ENCODE measurements at places on chromosomes 5 and 9.

GRCh38 chr9:108897324-108898096, 35.4 kb downstream of the ACTL7A start:
- no peak for DNase-seq

GRCh38 chr5:126884269-126884819, 107.4 kb downstream of the LMNB1 start:
- no peak for DNase-seq

- DNase-seq = no peak
Measured at GRCh38 chr5:143147383-143147782, 256.1 kb downstream of the NR3C1 start.

DNA sequence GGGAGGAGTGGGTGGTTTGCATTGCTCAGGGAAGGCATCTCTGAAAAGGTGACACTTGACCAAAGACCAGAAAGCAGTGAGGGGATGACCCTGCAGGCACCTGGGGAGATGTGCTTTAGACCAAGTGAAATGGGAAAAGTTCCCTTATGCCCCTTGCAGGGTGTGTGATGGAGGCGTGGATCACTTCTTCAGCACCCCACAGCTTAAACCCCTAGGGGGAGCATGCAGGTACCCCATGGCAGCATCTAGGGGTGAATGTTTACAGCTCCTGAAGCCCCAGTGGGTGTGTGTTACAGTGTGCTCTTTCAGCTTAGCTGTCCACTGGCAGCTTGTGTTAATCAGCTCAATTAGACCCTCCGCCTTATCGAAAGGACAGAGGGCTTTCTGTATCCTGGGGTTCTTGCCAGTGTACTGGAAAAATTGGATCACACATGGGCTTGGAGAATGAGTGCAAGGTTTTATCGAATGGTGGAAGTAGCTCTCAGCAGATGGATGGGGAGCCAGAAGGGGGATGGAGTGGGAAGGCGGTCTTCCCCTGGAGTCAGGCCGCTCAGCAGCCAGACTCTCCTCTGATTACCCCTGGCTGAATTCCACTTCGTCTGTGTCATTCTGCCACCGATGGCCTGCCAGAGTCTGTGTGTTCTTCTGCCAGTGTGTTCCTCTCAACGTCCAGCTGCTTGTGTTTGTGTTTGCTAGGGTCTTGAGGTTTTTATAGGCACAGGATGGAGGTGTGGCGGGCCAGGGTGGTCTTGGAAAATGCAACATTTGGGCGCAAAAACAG, 6.3 kb downstream of the BHMT2 start:
- no peak for DNase-seq

GRCh38 chr5:63070001-63070400, 491.4 kb downstream of the LRRC70 start:
- no peak for DNase-seq

- DNase-seq = no peak
Measured at GRCh38 chr5:74212336-74212735, 428.2 kb downstream of the ENC1 start.

DNA sequence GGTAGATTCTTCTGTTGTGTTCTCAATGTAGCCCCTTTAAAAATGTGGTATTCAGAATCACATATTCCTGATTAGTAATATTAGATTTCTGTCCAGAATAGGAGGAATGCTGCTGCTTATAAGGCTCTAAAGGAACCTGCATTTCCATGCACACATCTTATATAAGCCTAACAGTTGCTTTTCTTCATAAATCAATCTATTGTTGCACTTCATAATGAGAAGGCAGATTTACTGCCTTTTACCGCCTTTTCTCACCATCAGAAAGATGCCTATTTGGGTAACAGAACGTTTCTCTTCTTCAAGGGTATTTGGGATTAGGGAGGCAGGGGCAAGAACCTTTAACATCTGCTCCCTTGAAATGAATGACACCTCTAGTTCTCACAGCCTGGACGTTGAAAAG, 243.4 kb downstream of the MLLT3 start:
- no peak for DNase-seq

- DNase-seq = no peak
Measured at GRCh38 chr9:35397216-35397698, 92.7 kb upstream of the RUSC2 start.

DNA sequence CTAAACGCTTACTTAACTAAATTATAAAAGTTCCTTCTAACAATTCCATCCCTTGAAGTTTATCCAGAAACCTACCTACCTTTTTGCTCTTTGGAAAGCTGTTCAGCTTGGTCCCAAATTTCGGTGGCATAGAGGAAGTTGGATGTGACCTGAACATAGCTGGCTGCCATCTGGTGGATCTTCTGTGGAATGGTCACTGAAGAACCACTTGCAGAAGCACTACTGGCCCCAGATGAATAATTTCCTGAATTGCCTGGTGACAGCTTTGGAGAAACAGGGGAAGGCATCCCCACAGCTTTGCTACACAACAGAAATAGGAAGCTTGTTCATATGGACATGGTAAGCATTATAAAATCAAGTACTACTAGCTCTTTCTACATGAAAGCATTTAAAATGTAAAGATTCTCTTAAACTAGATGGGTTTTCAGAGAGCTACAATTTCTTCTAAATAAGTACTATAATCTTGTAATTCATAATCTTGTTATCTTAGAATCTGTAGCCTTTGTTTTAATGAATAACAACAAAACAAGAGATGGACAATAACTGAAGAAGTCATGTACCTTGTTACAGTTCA, 9.9 kb downstream of the LEAP2 start:
- no peak for DNase-seq

- DNase-seq = no peak
Measured at GRCh38 chr9:105065098-105066088, 137.4 kb upstream of the ABCA1 start.

- no peak for DNase-seq
Measured at GRCh38 chr5:58462623-58463230, 2.8 kb upstream of the PLK2 start.

- DNase-seq = no peak
Measured at GRCh38 chr9:109107402-109108240, 12.1 kb downstream of the TMEM245 start.

DNA sequence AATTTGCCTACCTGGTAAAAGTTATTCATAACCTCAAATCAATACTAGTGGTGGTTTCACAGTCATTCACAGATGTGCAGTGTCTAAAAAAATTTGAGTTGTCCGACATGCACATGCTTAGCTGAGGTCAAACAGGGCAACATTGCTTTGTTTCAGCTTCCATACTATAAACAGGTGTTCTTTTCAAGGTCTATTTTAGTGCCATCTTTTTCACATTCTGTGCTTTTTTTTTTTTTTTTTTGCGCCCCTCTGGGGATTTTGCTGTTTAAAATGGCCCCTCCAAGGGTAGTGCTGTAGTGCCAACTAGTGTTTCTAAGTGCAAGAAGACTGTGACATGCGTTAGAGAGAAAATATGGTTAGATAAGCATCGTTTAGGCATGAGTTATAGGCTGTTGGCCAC, 14.5 kb downstream of the PHAX start:
- DNase-seq = no peak

DNA sequence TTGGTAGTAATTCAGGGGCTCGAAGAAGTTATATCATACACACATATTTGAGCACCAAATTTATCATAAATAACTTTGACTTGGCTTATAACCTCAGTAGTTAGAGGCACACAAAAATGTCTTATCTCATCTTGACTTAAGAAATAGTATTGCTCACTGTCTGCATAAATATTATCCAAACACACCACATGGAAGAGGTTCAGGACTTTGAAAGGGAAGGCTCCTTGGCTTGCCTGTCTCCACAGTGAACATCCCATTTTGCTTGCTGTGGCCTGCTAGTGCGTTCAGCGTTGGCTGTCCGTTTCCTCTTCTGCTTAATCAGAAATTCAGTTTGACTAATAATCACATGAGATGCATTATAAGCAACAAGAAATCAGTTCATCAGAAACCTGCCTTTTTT, 13.9 kb downstream of the GRXCR2 start:
- DNase-seq = no peak

GRCh38 chr5:74378464-74378863, 262.1 kb downstream of the ENC1 start:
- DNase-seq = no peak

DNA sequence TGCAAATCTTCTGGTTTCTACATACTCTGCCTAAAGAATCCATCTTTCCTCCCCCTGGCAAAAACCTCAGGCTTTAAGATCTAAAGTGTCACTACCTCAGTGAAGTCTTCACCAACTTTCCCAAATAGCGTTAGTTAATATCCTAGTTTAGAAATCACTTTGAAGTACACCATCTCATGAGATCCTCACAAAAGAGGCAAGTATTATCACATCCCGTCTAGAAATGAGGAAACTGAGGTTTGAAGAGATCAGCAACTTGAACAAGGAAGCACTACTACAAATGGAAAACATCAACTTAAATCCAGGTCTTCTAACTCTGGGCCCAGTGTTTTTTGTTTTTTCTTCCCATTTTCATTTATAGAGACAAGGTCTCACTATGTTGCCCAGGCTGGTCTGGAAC, 4.6 kb downstream of the AP3B1 start:
- no peak for DNase-seq

DNA sequence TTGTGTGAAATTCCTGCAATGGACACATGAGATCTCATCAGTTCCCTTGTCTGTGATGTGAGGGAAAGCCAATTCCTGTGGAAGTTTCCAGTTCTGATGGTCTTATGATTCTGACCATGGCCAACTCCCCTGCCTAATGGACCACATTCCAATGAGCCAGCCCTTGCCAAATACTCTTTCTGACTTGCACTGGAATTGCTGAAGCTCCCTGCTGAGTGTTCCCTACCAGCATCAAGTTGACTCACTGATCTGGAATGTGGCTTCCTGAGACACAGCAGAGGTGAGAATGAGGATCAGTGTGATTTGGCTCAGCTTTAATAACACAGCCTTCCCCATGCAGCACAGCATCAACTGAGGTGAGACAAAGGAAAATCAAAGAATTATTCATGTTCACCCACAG, 427.8 kb downstream of the KDM4C start:
- DNase-seq = no peak

GRCh38 chr5:132086277-132086794, 12.7 kb downstream of the CSF2 start:
- DNase-seq = no peak

- no peak for DNase-seq
Measured at GRCh38 chr9:116741086-116741740, 54.1 kb downstream of the TRIM32 start.

- DNase-seq = no peak
Measured at GRCh38 chr9:94472806-94473360, 82.0 kb upstream of the PCAT7 start.

GRCh38 chr5:176770431-176770830, 39.9 kb upstream of the UNC5A start:
- no peak for DNase-seq

DNA sequence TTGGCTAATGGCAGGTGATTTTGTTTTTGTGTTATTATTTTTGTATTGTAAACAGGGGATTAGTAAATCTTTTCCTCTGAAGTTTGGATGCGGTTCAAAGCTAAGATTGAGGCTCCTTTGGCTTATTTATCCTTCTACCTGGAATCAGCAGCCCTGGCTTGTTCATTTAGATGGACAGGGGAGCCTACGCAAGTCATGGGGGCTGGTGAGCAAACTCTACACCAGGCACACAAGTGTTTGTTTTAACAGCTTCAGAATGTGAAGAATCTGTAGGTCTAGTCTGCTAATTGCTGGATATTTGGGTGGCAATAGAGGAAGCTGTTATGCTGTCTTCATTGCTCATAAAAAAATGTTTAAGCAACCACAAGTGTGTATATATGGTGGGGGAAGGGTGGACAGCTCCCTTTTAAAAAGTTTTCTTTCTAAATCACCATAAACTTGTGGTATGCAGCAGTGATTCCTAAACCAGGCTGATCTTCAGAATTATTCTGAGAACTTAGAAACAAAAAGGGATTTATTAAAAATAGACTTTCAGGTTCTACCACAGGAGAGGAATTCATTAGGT, 20.7 kb downstream of the ZNF462 start:
- DNase-seq = no peak

DNA sequence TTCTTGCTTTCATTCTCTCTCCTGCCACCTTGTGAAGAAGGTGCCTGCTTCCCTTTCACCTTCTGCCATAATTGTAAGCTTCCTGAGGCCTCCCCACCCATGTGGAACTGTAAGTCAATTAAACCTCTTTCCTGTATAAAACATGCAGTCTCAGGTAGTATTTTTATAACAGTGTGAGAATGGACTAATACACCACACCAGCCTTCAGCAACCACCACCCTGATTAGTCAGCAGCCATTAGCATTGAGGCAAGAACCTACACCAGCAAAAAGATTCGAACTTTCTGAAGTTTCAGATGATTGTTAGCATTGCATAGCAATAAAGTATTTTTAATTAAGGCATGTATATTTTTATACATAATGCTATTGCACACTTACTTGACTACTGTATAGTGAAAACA, 980.2 kb downstream of the EFNA5 start:
- no peak for DNase-seq

- DNase-seq = no peak
Measured at GRCh38 chr9:31272456-31273295, 1111.8 kb upstream of the ACO1 start.

DNA sequence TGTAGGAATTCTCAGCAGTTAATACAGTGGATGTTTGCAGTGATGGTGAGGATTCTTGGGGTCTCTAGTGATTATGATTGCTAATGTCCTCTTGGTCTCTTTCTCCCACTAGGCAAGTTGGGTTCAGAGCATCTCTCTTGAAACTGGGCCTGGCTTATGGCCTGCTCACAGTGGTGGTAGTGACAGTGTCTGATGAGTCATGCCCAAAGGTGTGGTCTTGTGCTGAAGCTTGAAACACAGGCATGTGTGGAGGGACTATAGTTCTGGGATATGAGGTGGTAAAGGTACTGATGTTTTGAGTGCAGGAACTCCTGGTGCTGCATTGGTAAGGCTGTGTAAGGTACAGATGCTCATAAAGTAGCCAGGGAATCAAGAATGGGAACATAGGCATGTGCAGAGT, 231.1 kb downstream of the FAM170A start:
- no peak for DNase-seq

DNA sequence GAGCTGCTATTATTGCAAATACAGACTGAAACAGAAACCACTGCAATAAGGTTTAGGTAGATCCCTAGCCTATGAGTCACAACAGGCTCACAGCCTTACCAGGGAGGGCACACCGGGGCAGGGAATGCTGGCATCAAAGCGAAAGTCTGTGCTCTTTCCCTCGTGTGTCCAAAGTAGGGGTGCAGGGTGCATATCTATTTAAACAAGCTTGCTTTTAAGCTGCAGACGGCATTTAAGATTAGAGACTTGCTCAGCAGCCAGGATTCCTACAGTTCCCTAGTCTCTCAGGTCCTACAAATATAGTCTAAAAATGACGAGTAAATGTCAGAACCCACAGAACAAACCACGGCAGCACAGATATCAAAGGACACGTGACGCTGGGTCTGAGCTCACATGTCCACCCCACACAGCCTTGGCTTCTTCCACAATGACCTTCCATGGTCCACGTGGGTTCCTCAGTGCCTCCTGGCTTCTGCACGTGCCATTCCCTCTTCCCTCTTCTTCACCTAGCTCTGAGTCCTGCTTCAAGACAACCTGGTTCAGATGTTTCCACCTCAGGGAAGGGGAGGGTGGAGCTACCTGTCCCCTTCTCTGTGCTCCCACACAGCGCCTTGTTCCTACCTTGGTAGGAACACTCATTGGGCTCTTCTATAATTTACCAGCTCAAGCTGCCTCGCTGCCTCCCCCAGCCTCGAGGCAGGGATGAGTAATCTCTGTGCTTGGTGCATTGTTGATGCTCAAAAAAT, 193.2 kb downstream of the MAPKAP1 start:
- no peak for DNase-seq
